ENCODE measurements at places on chromosomes 12 and 14. TPM values are rescaled to one million over a fixed set of nuclear protein-coding genes. Genes with fewer than 3 reads are reported as not detected.

Gene AKAP3
- total RNA-seq = 4.2 TPM

DNA sequence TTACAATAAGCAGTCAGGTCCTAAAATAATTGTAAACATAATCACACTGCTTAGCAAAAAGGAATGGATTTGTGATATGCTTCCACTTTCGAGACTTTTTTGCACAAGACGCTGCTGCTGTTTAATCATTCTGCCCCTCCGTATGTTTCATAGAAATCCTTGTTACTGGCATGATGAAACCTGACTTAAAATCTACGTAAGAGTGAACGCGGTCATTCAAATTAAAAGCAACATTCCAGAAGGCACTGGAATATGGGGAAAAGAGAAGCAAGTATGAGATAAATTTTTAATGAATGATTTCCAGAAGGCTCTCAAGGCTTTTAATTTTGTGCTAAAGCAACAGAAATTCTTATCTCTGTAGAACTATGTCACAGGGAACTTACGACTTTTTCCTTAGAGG is 1.1 kb downstream of the CNIH1 start:
- DNase-seq = no peak

Gene KCNC2
- not detected for total RNA-seq

GRCh38 chr12:18752280-18752920 is 14.5 kb downstream of the CAPZA3 start:
- DNase-seq = no peak

Gene OTUB2
- 1.6 TPM for total RNA-seq

Gene KRT7
- 2,511 TPM for total RNA-seq

DNA sequence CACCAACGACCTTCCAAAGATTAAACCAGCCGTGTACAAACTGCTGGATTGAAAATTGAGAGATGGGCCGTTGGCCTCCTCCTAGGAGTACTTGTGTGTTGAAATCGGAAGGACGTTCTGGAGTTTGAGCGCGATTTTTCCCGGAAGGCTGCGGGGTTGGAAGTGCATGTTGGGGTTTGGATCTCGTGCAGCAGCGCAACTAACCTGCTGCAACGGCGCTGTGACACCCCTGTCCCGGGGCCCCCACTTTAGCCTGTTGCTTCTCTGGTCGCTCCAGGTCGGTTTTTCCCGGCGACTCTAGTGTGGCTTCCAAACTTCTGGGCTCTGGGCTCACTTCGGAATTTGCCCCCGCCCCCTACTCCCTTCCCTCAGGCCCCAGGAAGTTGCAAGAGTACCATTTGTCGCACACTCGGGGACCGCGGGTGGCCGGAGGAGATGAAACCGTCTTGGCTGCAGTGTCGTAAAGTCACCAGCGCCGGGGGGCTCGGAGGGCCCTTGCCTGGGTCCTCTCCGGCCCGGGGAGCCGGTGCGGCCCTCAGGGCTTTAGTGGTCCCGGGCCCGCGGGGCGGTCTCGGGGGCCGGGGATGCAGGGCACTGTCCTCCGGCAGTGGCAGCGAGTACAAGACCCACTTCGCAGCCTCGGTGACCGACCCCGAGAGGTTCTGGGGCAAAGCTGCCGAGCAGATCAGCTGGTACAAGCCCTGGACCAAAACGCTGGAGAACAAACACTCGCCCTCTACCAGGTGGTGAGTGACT is at the start of gene ACSS3:
TSS of gene ACSS3 (plus strand) at position 394 of the 756 bp plus-strand sequence. CDS start at position 436, 42 bp downstream.
- DNase-seq = peak; percentile 53

DNA sequence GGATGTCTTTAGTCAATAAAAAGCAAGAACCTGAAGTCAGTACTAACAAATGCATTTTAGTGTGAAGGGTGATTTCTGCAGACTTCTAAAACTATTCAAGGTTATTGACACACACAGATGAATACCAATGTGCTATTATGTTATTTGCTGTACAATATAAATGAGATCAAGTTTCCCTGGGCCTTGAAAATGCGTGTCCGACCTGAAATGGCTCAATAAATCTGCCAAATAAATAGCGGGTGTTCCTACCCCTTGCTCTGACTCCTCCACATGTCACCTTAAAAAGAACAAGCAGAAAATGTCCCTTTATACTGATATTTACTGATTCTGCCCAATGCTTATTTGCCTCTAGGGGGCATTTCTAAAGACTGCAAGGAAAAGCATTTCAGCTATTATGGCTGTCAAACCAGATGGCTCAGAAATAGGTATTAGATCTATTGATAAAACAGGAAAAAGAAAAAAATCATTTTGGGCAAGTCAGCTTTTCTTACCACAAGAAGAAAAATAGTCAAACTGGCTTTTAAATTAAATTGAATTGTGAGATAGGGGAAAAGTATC is 367.3 kb upstream of the KITLG start:
- no peak for DNase-seq

DNA sequence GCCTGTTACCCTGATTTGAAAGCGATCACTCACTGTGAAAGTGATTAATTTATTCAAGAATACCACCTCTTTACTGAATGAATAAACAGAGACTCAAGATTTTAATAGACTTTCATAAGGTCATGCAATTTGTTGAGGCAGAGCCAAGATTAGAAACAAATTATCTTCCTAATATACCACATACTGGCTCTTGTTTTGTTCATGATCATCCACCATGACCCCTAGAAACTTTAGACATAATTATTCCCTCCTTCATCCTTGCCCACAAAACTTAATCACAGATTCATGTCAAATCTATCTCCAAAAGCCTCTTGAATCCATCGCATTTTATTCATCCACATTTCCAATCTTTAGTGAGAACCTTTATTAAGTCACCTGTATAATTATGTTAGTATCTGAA is 152.3 kb downstream of the ATXN7L3B start:
- no peak for DNase-seq

Gene MBD6
- total RNA-seq = 177 TPM

DNA sequence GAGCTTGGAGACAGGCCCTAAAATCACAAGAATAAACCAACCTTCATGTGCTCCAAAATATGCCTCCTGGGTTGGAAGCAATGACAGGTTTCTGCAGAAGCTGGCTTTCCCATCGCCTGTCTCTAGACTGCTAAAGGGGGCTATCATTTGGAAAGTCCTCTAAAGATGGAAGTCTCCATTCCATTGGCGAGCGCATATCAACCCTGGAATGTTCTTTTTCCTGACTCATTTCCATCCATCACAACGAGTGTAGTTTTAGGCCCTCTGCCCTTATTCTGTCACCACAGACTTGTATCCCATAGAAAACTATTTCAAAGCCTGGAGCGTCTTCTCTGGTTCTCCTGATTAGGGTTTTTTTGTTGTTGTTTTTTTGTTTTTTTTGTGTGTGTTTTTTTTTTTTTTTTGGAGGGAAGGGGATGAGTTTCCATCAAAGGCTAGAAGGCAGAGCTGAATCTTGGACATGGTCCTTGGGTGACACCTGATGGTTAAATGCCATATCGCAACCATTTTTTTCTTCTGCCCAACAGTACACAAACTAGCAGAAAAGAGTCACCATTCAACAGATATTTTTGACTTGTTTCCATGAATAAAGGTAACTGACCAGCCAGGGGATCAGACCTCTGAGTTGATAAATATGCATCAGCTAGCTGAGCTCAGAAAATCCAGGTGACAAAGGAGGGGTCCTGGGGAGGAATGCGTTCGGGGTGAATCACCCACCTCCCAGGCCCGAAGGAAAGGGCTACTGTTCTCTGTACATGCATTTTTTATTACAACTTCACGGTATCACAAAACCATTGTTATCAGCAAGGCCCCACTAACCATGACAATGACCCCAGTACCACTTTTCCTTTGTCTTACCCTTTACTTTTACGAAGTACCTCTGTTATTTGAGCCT is 40.5 kb downstream of the KCNA5 start:
- DNase-seq = no peak

Gene MUCL1
- not detected for total RNA-seq

DNA sequence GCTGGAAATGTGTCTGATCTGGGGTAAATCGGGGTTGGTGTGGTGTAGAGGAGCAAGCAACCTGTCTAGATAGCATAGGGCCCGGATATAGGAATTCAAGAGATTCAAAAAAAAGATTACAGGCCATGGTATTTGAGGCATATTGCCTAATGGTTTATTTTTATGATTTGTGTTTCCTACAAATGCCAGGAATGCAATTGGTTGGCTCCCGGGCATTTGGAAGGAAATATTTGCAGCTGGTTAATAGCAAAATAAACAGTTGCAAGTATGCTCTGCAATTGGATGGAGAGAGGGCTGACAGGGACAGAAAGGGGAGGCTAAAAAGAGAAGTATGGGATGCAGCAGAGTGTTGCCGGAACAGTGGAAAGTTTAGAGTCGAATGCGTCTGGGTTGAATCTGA is 315.6 kb upstream of the ATP2B1 start:
- no peak for DNase-seq

- DNase-seq = no peak
Measured at GRCh38 chr12:84694116-84694515, 218.5 kb downstream of the SLC6A15 start.

- no peak for DNase-seq
Measured at GRCh38 chr14:22428700-22429291, 160.2 kb downstream of the DAD1 start.

- no peak for DNase-seq
Measured at GRCh38 chr12:12821975-12822374, 8.8 kb downstream of the DDX47 start.

Gene KRT72
- total RNA-seq = not detected

DNA sequence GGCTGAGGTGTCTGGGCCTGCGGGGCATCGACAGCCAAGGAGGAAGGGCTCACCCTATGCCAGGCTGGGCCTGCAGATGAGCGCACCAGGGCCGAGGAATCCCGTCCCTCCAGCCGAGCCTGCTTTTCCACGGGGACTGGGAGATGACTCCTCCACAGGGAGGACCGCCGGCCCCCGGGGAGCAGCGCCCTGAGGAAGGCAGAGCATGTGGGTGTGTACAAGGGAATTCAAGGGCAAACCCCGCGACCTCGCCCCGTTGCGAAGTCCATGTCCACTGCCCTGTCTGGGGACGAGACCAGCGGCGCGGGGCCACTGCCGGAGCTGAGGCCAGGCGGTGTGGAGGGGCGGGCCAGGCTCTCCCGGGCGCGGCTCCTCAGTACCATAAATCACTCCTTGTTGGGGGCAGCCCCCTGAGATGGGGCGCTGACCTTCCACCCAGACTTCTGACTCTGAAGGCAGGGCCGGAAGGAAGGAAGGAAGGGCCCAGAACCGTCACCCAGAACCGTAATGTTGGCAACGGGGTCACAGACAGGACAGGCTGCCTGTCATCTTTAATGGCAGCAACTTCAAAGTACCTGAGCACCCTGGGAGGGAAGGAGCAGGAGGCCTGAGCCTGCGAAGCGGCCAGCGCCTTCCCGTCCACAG is 52.5 kb downstream of the RNF34 start:
- DNase-seq = peak; percentile 71

DNA sequence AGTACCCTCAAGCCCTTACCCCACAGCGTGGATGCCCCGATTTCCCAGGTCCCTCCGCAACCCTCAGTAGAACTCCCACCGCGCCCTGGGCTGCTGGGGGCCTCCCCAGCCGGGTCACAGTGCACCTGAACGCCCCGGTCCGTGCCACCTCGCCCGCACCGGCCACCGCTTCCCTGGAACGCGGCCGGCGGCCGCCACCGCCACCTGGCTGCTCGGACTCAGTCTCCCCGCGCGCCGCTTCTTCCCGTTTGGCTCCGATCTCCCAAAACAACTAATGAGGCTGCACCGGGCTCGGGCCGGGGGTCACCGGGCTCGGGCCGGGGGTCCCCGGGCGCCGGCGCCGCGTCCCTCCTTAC is 1.0 kb downstream of the ITPK1 start:
- no peak for DNase-seq

- no peak for DNase-seq
Measured at GRCh38 chr14:64795921-64796320, 83.8 kb downstream of the SPTB start.

DNA sequence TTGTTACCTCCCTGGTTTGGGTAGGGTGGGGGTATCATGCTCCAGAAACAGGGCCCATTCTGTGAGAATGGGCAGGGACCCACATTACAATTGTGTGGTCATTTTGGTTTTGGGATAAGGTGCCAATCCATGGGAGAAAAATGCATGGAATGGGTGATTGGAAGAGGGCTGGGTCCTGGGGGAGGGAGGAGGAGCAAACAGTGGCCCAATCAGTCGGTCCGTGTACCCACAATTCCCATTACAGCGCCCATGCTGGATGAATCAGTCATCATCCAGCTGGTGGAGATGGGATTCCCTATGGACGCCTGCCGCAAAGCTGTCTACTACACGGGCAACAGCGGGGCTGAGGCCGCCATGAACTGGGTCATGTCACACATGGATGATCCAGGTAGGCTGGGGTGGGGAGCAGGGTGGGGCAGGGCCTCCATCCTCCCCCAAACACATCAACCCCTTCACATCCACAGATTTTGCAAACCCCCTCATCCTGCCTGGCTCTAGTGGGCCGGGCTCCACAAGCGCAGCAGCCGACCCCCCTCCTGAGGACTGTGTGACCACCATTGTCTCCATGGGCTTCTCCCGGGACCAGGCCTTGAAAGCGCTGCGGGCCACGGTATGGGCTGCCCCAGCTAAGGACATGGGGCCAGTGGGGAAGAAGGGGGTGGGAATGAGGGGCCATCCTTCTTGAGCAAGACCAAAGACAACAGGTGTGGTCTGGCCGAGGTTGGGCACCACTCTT is 3.6 kb upstream of the TPI1 start:
- DNase-seq = no peak

DNA sequence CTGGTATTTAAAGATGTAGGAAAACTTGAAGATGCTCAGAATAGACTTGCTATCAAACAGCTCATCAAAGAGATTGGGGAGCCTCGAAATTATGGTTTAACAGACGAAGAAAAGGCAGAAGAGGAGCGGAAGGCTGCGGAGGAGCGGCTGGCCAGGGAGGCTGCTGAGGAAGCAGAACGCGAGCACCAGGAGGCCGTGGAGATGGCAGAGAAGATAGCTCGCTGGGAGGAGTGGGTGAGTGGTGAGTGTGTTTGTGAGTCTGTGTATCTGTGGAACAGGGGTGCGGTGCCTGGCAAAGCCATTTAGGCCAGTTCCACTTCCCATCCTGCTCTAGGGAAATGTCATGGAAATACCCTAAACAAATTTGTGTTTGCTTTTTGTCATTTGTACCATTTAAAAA is 19.2 kb upstream of the PAPOLA start:
- DNase-seq = no peak

DNA sequence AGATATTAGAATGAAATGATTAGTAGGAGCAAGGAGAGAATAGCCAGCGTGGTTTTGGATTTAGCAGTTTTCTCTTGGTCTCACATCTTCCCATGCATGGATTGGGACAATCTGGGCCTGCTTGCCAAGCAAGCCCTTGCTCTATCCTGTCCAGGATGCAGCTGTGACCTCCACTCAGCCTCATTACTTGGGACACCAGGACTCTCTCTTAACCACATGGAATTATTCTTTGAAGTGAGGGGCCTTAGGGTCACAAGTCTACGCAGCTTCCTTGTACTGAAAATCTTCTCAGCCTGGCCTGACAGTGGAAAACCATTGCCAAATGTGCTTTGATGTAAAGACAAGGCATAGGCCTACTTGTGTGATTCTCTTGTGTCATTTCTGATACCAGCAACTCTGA is 28.0 kb upstream of the DCN start:
- DNase-seq = no peak

DNA sequence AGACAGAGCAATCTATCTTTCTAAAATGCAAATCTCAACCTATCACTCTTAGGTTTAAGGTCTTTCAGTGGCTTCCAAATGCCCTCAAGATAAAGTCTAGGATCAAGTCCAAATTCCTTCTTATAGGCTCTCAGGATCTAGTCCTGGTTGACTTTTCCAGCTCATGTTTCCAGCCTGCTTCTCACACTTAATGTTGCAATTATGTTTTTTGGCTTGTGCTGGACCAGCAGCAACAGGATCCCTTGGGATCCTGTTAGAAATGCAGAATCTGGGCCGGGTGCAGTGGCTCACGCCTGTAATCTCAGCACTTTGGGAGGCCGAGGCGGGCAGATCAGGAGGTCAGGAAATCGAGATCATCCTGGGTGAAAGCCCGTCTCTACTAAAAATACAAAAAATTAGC is 10.6 kb downstream of the GPR33 start:
- no peak for DNase-seq

All from ureter (tissue), 1 donor.